ENCODE measurements at places on chromosomes 5 and 9.

- no peak for DNase-seq
Observed at GRCh38 chr5:178196281-178196812, 8.0 kb upstream of the HNRNPAB start.

- DNase-seq: no peak
Observed at GRCh38 chr9:109555215-109555614, 57.1 kb upstream of the PTPN3 start.

DNA sequence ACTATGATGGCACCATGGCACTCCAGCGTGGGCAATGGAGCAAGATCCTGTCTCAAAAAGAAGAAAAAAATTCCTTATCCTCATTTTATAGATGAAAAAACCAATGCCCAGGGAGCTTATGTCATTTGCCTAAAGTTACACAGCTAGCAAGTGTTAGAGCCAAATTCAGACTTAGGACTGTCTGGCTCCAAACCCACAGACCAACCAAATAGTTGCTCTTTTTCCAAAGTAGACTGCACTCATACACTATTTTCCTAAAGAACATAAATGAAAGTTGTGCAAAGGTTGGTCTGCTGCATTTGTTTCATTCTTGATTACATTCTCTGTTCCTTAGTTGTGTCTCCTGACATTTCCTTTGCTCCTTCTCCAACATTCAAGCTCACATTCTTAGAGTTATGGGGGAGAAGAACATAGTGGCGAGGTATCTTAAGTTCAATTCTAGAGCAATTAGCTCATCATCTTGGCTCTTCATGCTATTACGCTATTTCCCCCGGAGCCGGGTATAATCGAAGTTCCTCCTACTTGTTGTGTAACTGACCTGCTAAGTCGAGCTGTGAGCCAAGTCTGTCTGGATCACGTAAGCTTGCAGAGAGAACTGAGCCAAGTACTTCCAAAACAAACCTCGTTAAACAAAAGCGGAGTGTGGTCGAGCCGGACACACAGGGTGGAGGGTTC lies 138.3 kb downstream of the RFK start:
- no peak for DNase-seq

GRCh38 chr9:5628183-5628529 lies 751 bp upstream of the RIC1 start:
- no peak for DNase-seq

DNA sequence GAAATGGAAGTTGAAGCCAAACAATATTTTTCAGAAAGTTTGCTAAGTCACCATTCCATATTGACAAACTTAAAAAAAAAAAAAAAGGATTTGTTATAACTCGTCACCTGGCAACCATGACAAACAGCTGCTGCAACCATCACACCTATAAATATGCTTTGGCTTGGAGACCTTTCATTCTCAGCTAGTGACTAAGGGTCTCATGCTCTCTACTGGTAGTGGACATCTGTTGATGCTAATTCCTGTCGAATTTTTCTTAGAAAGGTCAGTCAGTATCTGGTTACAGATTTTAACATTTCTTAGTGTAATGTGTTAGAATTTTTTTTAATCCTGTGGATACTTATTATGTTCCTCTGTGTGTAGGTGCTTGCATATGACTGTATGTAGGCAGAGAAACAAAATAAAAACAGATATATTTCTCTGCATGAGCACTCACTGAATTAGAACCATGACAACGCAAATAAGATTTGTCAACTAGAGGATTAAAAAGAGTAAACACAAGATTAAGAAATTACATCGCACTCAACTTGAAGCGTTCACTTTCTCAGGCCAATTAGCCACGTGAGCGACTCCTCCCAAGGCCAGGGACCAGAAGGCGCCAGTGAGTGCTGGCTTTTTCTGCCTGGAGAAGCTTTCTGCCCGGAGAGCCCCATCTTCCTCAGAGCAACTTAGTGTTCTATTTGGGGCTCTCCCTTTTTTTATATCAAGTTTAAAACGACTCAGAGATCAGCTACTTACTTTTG lies 27.0 kb upstream of the ZNF622 start:
- no peak for DNase-seq

GRCh38 chr5:142587354-142587965 lies 98.4 kb downstream of the FGF1 start:
- DNase-seq: peak; percentile 4

DNA sequence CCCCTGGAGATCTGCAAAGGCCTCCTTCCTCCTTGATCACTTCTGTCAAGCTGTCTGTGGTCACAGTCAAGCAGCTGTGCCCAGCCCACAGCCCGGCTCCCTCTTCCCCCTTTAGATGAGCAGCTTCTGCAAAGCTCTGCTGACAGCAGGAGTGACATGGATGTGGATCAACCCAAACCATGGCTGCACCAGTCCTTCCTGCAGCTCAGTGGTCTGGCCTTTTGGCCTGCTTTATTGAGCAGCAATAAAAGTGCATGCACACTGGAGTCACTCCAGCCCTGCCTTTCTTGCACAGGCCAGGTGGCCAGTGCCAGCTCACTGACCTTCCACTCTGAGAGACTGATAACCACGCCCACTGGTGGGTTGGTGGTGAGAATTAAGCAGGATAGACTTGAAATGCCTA lies 91.3 kb upstream of the OTULINL start:
- no peak for DNase-seq
